ENCODE measurements at places on chromosomes 2 and 18.

DNA sequence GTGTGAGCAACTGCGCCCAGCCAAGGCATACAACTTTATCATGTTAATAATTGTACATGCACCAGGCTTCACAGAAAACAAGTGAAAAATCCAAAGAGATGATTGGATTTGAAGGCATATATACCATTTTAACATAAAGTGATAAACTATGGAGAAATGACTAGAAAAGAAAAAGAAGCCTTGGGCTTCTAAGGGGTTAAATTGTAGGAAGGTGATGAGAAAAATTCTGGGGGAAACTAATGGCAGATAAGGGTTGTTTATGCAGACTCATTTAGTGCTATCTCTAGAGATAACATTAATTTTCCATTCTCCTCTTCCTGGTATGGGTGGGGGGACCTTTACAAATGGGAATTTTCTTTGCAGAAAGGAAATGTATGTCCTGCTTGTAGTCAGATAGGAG is 154.0 kb downstream of the TMEM17 start:
- no peak for DNase-seq

DNA sequence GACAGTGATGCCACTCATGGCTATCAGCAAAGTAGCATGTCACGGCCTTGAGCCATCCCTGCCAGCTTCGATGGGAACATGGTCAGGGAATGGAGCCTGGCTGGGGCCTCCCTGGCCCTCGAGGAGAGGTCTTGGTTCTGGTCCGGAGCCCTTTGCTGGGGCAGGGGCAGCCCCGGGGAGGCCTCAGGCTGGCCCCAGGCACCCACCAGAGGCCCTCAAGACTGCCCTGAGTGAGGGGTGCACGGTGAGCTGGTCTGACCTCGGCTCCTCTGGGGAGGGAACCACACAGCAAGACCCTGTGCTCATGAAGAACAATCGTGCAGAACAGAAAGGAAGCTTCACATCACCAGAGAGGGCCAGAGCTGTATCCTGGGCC is 75.2 kb upstream of the OTOS start:
- DNase-seq = no peak

DNA sequence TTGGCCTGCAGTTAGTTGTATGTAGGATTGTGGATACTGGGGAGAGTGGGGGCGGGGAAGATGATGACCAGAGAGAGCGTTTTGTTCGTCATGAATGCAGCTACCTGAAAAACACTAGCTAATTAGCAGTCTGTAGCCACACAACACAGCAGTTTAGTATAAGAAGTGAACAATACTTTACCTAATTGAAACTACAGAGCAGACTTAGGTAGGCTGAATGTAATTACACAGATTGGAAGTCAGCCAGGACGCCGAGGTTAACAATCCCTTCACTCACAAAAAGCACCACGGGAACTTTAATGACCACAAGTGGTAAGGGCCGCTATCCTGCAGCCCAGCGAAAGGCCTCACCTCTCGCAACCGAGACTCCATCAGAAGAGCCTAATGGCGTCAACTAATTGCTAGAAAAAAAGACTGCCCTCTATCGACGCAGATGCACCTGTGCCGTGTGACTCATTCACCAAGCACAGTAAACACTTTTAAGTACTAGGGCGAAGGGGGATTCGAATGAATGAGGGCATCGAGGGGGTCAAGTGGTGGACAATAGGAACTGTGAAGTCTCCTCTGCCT is 591.0 kb downstream of the ARHGAP15 start:
- no peak for DNase-seq

- DNase-seq = no peak
These were observed 17.8 kb downstream of the EML6 start for GRCh38 chr2:54741250-54741649.

GRCh38 chr2:96554293-96555145 is 18.0 kb downstream of the ARID5A start:
- peak; percentile 42 for DNase-seq

- DNase-seq = no peak
These were observed 480.9 kb upstream of the TMEFF2 start for GRCh38 chr2:192675681-192676080.

- no peak for DNase-seq
These were observed 78.4 kb upstream of the FANCL start for GRCh38 chr2:58319481-58319880.

- DNase-seq = no peak
These were observed 11.5 kb downstream of the ARPC2 start for GRCh38 chr2:218228366-218229090.

- DNase-seq = no peak
These were observed 12.1 kb upstream of the MAPRE2 start for GRCh38 chr18:35029103-35029502.

- peak; percentile 55 for DNase-seq
These were observed 857 bp upstream of the CROCC2 start for GRCh38 chr2:240905176-240905781.

- no peak for DNase-seq
These were observed 248.5 kb upstream of the SLC8A1 start for GRCh38 chr2:40700231-40700954.

GRCh38 chr18:71028285-71028762 is 739.5 kb downstream of the SOCS6 start:
- no peak for DNase-seq
